ENCODE measurements at places on chromosomes 3 and 15. TPM values are rescaled to one million over a fixed set of nuclear protein-coding genes. Genes with fewer than 3 reads are reported as not detected.
A peak's percentile ranks its signal among the peaks of the same experiment; 100 is the strongest.

AADAC gene
- total RNA-seq, result 120 TPM

- no peaks in the 10 kb centered on the region for H3K36me3 ChIP-seq
- no peaks in the 10 kb centered on the region for H3K4me1 ChIP-seq
- H3K4me3 ChIP-seq, result no peak overlapping the region
- no peak for DNase-seq
Observed at GRCh38 chr15:25054943-25055342, 100.2 kb downstream of the SNRPN start.

DNA sequence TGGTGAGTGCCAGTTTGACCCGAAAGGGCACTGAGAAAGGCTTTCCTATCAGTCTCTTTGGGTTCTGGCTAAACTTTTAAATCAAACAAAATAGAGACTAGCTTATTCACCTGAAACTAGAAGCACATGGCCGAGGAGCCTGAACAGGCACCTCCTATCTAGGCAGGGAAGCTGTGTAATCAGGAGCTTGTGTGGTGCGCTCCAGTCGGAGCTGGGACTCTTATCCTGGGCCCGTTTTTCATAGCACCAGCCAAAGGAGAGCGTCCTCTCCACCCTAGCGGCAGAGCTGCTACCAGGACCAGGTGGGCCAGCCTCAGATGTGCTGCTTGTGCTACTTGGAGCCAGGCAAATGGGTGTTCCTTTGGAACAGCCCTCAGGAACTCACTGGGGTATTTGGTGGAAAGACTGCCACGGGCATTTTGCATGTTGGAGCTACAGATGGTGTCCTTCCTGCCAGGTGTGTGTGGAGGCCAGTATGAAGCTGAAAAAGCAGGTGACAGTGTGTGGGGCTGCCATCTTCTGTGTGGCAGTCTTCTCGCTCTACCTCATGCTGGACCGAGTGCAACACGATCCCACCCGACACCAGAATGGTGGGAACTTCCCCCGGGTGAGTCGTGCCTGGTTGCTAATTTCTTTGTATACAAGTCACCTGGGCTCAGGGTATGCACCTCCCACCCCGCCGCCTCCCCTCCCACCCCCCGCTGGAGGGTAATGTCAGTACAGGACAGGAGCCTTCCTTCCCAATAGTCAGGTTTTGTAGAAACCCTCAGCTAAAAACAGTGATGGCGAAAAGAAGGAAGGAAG, 833 bp downstream of the MAN2A2 start:
- H3K27ac ChIP-seq, result peak overlapping the region; percentile 94
- no peaks in the 10 kb centered on the region for H3K36me3 ChIP-seq
- peaks cover 17% of the 10 kb centered on the region for H3K4me1 ChIP-seq
- H3K27me3 ChIP-seq, result no peaks in the 10 kb centered on the region

SV2B gene
- 2.8 TPM for total RNA-seq

DNA sequence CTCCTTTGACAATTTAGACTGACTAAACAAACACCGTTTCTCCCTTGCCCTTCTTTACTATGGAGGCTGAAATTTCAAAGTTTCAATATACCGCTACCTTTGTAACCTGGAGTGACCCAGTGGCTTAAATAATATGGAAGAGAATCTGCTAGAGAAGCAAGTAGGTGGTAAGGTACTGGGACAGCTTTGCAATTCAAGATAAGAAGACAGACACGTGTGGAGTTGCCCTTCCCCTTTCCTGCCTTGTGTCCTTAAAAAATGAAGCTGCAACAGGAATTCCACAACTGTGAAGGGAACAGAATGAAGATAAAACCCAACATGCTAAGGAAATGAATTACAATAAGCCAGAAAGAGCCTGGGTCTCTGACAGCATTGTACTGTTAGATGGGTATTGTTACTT, 26.4 kb downstream of the CBLB start:
- DNase-seq, result no peak
- no peak overlapping the region for H3K4me3 ChIP-seq
- H3K27me3 ChIP-seq, result no peaks in the 10 kb centered on the region
- peaks cover 14% of the 10 kb centered on the region for H3K4me1 ChIP-seq
- no peaks in the 10 kb centered on the region for H3K36me3 ChIP-seq
- no peak overlapping the region for H3K27ac ChIP-seq

DNA sequence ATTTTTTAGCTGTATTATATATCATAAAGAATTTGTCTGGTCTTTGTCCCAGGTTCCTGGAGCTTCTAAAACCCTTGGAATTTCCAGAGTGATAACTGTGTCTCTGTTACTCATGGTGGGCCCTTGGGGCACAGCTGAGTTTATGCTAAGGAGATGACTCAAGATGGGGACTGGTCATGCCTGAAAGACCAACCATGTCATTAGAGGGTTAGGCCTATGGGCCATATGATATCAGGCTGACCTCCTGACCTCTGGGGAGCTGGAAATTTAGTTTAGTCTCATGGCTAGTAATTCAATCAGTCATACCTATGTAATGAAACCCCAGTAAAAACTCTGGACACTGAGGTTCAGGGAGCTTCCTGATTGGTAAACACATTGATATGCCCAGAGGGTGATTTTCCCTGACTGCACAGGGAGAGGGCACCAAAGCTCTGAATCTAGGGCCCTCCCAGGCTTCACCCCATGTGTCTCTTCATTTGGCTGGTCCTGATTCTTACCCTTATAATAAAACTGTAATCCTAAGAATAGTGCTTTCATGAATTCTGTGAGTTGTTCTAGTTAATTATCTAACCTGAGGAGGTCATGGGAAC, 69.6 kb downstream of the EEFSEC start:
- no peaks in the 10 kb centered on the region for H3K36me3 ChIP-seq
- no peak overlapping the region for H3K4me3 ChIP-seq
- H3K27me3 ChIP-seq, result no peaks in the 10 kb centered on the region
- DNase-seq, result no peak
- no peak overlapping the region for H3K27ac ChIP-seq

GRCh38 chr3:149473357-149474249, 894 bp upstream of the TM4SF4 start:
- no peaks in the 10 kb centered on the region for H3K36me3 ChIP-seq
- H3K4me1 ChIP-seq, result peaks cover 33% of the 10 kb centered on the region

OR4F6 gene
- total RNA-seq, result not detected

- H3K4me1 ChIP-seq, result no peaks in the 10 kb centered on the region
- H3K36me3 ChIP-seq, result no peaks in the 10 kb centered on the region
- no peaks in the 10 kb centered on the region for H3K27me3 ChIP-seq
Observed at GRCh38 chr3:151911462-151911861, 38.0 kb downstream of the SUCNR1 start.

DNA sequence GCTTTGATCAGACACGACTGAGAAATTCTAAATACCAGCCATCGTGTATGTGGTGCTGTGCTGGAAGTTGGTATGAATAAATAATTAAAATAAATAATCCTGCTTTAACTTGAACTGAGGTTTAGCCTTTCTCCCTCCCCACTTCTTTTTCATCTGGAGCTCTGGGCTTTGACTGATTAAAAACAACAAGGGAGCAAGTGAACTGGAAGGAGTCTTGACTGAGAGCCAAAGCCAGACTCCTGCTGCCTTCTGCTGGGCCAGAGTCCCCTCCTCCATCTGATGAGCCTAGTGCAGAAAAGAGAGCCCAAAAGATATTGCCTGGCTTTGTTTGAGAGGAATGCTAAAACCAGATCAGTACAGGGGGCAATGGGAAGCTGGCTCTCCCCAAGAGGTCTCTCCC, 96.0 kb downstream of the CCNL1 start:
- H3K4me1 ChIP-seq, result no peaks in the 10 kb centered on the region
- no peak for DNase-seq
- H3K4me3 ChIP-seq, result no peak overlapping the region
- no peaks in the 10 kb centered on the region for H3K27me3 ChIP-seq

Data from adrenal gland (tissue), 19 donors.